ENCODE measurements at places on chromosomes 13 and 19.
A peak's percentile ranks its signal among the peaks of the same experiment; 100 is the strongest.

- no peak for DNase-seq
These were observed at the start of gene SPIB for GRCh38 chr19:50418176-50419021. Gene SPIB, plus strand, starts transcription at chr19:50418938. Its CDS starts 25 bp downstream, at chr19:50418963.

GRCh38 chr13:95003019-95003813 is 290.9 kb upstream of the SOX21 start:
- no peak for DNase-seq

GRCh38 chr13:48000559-48001113 is 437 bp downstream of the SUCLA2 start:
- no peak for DNase-seq

GRCh38 chr13:59690857-59691500 is 472.7 kb downstream of the DIAPH3 start:
- DNase-seq, result no peak

GRCh38 chr13:56400774-56401173 is 739.9 kb upstream of the PRR20A start:
- no peak for DNase-seq

- no peak for DNase-seq
These were observed 265.2 kb upstream of the SGCG start for GRCh38 chr13:22915442-22916082.

GRCh38 chr19:5080030-5080654 is 111.2 kb downstream of the KDM4B start:
- DNase-seq, result no peak

DNA sequence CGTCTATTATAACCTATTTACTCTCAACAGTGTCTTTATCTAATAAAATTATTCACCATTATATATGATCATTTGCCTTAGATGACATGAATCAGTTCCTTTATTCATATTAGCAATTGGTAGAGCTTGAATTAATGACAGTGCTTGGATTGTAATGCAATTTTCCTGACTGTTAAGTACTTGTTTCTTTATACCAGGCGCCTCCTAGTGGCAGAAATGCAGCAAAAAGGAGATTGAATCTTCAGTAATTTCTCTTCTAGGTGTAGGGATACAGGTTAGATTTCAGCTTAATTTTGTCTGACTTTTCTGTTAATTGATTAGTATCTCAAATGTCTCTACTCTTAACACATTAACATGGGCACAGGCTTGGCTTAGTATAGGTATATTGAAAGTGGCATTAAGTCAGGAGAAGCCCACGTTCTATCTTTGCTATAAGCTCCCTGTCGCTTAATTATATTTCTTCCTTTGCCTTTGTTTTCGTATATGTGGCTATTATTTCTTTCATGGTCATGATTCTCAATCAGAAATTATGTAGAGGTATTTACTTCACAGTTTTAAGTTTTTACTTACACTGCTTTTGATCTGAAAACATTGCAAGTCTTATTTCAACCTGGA is 9.1 kb upstream of the LHFPL6 start:
- DNase-seq, result peak; percentile 60

GRCh38 chr13:24652359-24652758 is 27.8 kb upstream of the ATP12A start:
- DNase-seq, result no peak

DNA sequence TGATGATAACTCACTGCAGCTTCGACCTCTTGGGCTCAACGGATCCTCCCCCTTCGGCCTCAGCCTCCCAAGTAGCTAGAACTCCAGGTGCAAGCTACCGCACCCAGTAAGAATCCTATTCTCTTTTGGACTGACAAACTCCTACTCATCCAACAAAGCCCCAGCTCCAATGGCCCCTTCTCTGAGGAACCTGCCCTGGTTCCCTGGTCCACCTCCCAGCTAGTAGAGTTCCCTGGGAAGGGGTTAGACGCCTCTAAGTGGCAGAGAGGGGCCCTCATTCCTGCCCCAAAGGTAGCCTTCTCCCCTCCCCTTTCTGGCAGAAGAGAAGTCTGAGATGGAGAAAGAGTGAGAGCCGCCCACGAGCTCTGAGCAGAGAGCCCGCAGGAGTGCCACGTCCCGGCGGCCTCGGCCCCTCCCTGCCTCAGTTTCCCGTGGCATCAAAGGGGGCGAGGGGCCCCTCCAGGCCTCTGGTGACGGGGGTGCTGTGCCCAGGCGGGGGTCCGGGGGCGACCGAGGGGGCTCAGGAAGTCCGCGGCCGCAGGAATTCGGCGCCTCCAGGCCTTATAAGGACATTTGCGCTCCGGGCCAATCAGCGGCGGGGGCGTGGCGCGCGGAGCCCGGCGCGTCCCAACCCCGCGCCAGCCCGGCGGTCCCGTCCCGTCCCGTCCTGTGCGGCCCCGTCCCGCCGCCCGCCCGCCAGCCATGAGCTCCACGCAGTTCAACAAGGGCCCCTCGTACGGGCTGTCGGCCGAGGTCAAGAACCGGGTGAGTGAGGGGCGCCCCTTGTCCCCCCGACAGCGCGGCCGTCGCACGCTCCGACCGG is at the start of gene CNN2:
Gene CNN2, plus strand, starts transcription at position 649 of the 823 bp plus-strand sequence. Its CDS starts 54 bp downstream, at position 703.
- peak; percentile 69 for DNase-seq

DNA sequence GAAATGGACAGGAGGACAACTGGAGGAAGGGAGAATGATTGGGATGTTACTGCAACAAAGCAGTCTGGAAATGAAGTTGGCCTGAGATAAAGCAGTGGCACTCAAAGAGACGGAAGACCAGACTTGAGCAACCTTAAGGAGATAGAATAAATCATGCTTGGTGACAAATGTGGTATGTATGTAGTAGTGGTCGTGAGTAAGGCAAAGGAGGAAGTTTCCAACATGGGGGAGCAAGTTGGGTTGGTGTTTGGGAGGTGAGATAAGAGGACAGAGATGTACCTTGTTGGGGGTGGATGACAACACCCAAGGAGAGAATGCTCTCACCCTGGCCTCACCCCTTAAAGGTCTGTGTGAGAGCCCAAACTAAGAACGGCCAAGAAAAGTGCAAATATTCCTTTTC is 420.5 kb downstream of the DIAPH3 start:
- DNase-seq, result no peak

GRCh38 chr19:10270616-10271394 is at the start of gene ICAM1:
Gene ICAM1, plus strand, starts transcription at chr19:10271120. Its CDS starts 40 bp downstream, at chr19:10271160.
- peak; percentile 68 for DNase-seq

DNA sequence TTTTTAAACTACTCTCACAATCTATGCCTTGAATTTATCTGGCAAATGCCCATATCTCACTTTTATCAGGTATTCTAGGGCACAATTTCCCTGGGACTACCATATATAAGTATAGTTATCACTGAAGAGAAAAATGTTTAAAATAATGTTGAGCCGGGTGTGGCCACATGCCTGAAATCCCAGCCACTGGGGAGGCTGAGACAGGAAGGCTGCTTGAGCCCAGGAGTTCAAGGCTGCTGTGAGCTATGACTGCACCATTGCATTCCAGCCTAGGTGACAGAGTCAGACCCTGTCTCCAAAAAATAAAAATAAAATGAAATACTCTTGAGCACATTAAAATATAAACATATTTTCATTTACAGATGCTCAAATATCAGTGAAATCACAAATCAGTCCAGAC is 4.1 kb downstream of the KATNAL1 start:
- no peak for DNase-seq

DNA sequence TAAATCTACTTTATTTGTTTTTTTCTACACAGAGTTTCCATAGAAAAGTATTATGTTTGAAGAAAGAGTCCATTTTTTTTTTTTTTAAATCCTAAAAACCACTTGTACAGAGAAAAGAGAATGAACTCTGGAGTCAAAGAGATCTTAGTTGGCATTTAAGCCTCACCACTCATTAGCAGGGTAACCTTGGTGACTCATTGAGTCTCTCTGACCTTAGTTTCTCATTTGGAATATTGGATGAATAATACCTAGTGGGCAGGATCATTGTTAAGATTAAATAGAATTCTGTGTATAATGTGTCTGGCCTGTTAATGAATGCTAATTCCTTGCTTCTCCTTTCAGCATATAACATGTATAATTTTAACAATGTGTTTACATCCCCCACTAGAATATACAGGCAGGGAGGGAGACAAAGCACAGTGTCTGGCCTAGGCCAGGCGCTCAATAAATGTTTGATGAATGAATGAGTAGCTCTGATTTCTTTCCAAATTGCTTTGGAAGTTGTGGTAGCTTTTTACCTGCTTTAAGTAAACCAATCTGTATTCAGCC is 48.7 kb upstream of the MYCBP2 start:
- no peak for DNase-seq

DNA sequence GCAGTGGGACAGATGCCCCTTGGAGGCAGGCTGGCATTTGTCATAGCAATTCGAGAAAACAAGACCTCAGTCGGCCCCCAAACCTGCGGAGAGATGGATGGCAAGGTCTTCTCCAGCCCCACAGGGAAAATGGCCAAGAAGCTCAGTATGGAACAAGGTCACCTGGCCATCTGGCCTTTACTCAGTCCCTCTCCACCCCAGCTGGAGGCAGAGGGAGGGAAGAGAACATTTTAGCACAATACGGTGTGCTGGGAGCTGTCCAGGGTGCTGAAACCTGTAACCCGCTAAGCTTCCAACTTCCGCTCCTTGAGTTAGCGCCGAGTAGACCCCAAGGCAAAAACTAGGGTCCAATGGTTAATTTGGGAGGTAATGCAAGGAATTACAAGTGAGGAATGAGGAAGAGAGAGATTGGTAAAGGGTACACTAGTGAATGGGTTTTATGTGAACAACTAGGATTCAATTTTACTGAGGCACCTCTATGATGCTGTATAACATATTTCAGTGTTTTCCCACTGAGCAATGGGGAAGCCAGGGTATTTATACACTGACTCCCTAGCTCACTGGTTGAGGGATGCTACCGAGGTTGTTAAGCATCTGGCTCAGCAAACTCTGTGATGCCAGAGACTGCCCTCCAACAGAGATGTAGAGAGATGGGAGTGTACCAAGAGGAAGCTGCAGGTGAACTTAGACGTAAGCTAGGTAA is 64.3 kb downstream of the CACNA1A start:
- DNase-seq, result peak; percentile 33

DNA sequence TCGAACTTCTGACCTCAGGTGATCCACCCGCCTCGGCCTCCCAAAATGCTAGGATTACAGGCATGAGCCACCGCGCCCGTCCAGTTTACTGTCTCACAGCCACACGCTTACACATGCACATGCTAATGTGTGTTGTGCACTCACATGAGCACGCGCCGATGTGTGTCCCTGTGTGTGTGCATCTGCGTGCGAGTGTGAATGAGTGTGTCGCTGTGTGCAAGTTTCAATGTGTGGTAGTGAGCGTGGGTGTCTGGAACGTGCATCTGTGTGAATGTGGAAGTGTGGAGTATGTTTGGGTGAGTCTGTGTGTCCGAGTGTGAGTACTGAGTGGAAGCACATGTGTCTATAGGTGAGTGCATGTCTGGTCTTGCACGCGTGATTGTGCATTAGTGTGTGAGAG is 4.2 kb downstream of the MAST1 start:
- DNase-seq, result no peak

DNA sequence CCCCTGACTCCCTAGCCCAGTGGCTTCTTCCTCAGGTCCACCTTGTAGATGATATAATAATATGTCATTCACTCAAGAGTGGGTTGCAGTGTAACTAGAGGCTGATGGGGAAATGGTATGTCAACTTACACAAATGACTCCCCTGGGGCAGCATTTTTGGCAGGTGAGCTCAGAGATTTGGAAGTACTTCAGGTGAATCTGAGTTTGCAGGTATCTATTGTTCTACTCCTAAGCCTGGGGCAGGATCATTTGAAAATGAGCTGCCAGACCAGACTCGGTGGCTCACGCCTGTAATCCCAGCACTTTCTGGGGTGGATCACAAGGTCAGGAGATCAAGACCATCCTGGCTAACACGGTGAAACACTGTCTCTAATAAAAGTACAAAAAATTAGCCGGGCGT is 11.6 kb upstream of the CNMD start:
- no peak for DNase-seq

- no peak for DNase-seq
These were observed 47.1 kb downstream of the ZNF568 start for GRCh38 chr19:36963280-36963679.

GRCh38 chr19:40411958-40412499 is 1.1 kb downstream of the PRX start:
- no peak for DNase-seq

GRCh38 chr19:38233740-38234251 is 9.8 kb upstream of the DPF1 start:
- DNase-seq, result peak; percentile 72

- DNase-seq, result no peak
These were observed 83.5 kb upstream of the STARD13 start for GRCh38 chr13:33369073-33369472.

DNA sequence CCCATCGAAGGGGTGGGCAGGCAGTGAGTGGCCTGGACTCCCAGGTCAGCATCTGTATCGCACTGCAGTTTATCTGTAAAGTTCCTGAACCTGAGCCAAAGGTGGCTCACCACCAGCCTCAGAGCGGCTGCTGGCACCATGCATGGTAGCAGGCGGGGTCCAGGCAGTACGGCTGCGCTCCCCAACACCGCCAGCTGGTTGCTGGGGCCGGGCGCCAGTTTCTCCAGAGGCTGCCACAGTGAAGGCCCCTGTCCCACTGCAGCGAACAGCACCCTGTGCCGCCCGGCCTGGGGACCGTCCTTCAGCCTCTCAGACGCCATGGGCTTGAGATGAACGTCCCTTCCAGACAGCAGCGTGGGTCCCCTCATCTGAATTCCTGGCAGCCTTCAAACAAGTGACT is 109.8 kb downstream of the KDM4B start:
- no peak for DNase-seq

GRCh38 chr13:27526516-27526915 is 76.2 kb upstream of the MTIF3 start:
- DNase-seq, result no peak

DNA sequence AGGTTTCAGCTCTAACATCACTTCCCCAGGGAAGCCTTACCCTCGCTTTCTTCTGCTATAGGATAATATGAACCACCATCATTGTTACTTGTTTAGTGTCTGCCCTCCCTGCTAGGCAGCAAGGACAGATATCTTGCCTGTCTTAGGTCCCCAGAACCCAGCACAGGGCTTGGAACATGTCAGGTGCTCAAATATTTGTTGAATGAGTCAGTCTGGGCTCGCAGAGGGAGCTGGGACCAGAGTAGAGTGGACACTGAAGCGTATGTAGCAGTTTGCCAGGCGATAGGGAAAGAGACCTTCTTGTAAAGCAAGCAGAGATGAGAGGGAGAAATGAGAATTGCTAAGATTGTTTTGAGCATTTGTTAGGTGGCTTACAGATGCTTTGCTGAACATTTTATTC is 11.7 kb downstream of the BCKDHA start:
- no peak for DNase-seq

GRCh38 chr13:33639626-33640080 is 178.3 kb upstream of the RFC3 start:
- DNase-seq, result peak; percentile 39

- DNase-seq, result peak; percentile 63
These were observed 14.2 kb downstream of the ONECUT3 start for GRCh38 chr19:1767464-1767933.

DNA sequence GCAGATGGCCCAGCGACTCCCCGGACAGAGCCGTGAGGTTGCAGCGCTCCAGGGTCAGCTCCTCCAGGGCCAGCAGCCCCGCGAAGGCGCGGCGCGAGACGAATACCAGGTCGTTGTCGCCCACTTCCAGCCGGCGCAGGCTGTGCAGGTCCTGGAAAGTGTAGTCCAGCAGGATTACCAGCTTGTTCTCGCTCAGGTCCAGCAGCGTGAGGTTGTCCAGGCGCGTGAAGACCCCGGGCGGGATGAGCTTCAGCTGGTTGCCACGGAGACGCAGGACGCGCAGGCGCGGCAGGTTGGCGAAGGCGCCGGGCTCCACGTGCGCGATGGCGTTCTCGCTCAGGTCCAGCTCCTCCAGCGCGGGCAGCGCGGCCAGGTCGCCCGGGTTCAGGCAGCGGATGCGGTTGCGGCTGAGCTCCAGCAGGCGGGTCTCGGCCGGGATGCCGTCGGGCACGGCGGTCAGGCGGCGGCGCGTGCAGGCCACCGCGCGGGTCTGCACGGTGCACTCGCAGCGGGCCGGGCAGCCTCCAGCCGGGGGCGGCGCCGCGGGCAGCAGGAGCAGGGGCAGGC is 9.3 kb upstream of the PEAK3 start:
- DNase-seq, result no peak
